ENCODE measurements at places on chromosomes 1 and 21.

- DNase-seq: no peak
These were observed 3.2 kb downstream of the BRINP2 start for GRCh38 chr1:177173976-177174375.

GRCh38 chr1:48931506-48932192, 155.0 kb upstream of the BEND5 start:
- DNase-seq: no peak

GRCh38 chr1:237048803-237049202, 6.8 kb downstream of the RYR2 start:
- no peak for DNase-seq

DNA sequence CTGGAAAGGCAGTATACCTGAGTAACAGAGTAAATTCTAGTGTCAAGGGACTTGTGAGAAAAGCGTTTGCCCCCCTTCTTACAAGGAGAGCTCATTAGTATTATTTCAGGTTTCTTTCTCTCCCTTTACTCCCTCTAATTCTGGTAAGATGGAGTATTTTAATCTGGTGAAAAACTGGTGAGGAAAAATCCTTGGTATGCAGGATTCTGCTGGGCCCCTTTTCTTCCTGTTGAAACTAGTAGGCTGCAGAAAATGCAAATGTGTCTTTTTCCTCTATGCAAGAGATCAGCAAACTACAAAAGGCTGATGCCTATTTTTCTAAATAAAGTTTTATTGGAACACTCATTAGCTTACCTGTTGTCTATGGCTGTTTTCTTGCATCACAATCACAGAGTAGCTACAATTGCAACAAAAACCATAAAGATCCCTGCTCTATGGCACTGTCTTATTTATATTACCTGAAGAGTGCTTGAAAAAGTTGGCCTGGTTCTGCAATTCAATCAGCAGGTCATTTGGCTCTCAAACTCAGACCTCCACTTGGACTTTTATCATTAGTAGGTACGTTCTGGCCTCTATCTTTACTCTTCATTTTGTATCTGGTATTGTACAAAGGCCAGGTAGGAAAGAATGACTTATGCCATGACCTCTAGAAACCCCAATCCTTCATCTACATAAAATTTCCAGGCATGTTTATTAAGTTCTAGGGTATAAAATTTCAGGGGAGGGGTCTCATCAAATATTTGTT, 109.6 kb downstream of the AKT3 start:
- DNase-seq: no peak

DNA sequence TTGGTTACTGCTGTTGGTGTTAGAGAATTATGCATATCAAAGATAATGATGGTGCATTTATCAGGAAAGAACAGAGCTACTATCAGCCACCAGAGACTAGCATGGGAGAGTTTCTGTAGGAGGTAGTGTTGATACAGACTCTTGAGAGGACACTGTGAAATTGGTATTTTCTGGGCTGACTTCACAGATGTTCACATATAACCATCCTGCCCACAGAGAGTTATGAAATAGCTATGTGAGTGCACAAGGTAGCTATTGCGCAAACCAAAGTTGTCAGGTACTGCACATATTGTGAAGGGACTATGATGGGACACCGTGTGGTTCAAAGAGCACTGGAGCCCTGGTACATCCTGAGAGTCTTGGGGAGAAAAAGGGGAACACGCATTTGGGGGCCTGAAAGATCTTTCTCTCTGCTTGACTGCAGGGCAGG, 1.4 kb upstream of the TLCD4 start:
- DNase-seq: no peak

DNA sequence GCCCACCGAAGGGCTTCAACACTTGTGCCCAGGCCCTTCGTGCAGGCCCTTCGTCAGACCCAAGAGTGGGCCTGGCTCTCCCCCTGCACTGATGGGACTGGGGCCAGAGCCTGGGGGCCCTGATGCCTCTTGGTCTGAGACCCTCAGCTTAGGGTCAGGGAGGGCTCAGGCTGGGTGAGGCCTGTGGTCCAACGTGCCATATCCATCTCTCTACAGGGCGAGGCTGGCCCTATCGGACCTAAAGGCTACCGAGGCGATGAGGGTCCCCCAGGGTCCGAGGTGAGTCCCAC, 15.6 kb downstream of the COL6A1 start:
- no peak for DNase-seq

- no peak for DNase-seq
These were observed 105.7 kb upstream of the VAV3 start for GRCh38 chr1:108070662-108071061.

DNA sequence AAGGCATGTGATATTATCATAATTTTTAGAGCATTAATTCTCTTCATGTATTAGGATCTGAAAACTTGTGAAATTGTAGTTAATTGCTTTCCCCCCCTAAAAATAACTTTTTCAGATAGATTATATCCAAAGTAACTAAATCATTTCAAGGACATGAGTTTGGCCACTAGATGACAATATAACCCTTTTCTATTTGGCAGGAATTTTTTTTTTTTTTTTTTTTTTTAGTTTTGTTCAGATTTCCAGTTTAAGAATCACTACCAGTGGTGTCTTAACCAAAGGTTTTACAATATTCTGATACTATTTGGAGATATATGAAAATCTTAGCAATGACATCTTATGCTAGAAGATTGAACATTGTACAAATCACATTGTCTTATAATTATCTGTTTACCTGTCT, 370.8 kb downstream of the AMY1C start:
- DNase-seq: no peak

DNA sequence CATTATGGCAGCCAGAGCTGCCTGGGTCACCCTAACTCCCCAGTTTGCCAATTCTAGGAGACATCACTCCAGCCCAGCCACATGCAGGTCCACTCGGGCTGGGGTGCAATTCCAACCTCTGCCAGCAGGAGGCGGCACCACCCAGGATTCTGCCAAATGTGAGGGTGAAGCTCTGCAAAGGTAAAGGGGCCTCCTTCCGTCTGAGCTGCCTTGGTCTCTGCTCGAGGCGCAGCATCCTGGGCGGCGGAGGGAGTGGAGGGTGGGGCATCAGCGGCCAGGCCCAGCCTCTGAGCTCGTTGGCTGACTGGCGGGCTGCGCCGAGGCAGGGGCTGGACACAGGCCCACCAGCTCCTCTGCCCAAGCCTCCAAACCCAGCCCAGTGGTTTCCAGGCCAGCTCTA, 63.8 kb downstream of the ARHGEF16 start:
- no peak for DNase-seq

- no peak for DNase-seq
These were observed 21.0 kb downstream of the IFNAR1 start for GRCh38 chr21:33345751-33346238.

- DNase-seq: peak; percentile 72
These were observed 43.8 kb downstream of the ACTL8 start for GRCh38 chr1:17798799-17799382.

DNA sequence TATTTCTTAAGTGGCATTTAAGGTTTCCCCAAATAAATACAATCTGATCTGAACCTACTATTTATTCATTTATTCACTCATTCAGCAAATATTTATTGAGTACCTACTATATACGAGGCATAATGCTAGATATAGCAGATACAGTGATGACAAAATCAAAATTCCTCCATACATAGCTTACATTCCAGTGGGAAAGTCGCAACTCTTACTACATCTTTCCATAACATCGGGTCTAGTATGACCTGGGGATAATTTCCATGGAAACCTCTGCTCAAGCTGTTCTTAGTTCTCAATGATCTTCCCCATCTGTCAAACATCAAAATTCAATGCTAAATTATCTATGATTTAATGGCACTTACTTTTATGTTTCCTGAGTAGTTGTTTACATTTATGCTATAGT, 70.8 kb upstream of the PRKACB start:
- no peak for DNase-seq

DNA sequence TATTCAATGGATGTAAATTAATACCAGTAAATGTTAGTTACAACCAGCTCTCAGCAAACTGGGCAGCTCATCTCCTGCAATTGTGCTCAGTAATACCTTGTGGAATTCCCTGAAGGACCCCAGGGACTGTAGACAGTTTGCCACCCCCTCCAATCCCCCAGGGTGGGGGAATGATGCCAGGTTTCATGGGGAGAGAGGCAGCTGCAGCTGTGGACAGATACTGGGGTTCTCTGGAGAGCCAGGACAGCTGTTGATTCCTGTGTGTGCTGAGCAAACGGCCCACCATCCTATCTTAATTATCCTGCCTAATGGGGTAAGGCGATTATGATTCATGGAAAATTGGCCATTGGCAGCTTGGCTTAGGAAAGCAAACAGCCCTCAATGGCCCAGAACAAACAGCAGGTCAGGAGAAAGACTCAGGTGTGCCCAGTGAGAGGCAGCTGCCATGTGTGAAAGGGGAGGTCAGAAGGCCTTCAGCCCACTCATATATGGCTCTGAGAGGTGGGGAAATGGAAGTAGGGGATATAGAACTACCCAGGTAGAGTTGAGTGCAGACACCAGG, 148.9 kb upstream of the CTTNBP2NL start:
- no peak for DNase-seq

GRCh38 chr1:33161061-33161681, 20.7 kb downstream of the TRIM62 start:
- DNase-seq: no peak

DNA sequence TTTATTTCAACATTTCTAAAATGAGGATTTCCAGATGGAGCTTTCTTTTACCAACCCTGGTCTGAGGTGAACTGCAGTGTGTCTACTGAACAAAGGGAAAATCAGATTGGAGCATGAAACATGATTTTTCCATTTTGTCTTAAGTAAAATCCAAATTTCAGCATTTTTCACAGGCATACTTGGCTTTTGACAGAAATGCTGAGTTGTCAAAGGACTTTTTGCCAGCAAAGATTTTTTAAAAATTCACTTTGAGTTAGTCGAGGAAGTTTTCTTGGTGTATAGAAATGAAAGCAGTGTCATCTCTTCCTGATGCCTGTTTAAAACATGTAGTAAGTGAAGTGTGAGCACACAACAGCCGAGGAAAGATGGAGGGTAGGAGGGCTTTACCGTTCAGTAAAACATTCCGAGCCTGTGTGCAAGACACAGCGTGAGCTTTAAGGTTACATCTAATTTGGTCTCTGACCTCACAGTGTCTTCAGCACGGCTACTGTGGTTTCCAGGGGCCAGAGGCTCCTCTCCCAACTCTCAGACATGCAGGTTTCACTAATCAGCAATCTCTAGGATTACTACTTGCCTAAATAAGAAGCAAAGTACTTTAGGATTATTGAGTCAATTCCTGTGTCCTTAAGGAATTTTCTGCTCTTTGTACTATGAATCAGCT, 45.9 kb downstream of the SAMD13 start:
- DNase-seq: no peak
